ENCODE measurements at places on chromosomes 11 and 22.

- DNase-seq, result no peak
Observed at GRCh38 chr22:25628494-25628893, 64.0 kb downstream of the GRK3 start.

DNA sequence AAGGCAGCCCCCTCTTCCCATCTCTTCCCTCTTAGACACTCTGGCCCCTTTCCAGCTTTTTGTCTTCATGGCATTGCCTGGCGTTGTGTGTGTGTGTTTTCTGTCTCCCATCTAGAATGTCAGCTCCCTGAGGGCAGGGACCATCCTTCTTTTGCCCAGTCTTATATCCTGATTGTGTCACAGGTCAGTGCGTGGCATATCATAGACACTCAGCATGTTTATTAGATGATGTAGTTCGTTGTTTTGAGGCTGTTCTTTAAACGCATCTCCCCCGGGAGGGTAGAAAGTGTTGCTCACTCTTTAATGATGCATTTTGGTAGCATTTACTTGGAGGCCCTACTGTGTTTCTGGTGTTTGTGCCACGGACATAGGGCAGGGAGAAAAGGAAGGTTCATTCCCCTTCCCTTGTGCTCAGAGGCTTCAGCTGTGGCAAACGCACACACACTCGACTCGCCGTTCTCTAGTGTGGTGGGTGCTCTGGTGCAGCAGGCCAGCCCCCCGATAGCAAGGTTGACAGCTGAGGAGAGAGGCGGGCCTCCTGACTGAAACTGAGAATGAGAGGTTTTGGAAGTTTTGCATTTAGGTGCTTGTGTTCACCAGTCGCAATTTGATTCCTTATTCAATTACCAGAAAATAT is 60.2 kb downstream of the TNRC6B start:
- no peak for DNase-seq

GRCh38 chr11:113528982-113529381 is 53.8 kb upstream of the DRD2 start:
- no peak for DNase-seq

DNA sequence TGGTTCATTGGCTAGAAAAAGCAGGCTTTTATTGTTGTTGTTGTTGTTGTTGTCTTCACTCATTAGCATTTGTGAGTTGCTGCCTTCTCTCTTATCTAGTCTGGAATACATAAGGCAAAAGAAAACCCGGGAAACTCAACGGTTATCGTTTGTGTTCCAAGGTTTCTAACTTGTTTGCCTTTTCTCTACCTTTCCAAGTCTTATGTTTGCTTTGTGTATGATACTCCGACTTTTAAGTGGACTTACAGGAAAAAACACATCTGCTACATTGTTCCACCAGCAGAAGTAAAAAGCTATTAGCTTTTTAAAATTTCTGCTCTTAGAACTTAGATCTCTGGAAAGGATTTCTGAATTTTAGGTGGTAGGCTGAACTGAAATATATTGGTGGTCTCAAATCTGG is 27.0 kb upstream of the HIKESHI start:
- DNase-seq, result no peak

DNA sequence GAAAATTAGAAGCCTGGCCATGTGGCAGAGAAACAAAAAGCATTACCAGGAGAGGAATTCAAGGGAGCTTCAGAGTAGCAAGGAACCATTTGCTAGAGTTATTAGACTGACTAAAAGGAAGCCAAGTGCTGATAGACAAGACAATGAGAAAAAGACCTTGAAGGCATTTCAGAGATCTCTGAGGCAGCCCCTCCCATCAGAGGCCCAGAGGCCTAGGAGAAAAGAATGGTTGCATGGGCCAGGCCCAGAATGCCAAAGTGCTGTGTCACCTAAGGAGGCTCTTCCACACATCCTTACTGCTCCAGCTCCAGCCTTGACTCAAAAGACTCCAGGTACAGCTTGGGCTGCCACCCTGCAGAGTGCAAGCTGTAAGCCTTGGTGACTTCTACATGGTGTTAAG is 61.8 kb upstream of the POU2AF2 start:
- peak; percentile 27 for DNase-seq

DNA sequence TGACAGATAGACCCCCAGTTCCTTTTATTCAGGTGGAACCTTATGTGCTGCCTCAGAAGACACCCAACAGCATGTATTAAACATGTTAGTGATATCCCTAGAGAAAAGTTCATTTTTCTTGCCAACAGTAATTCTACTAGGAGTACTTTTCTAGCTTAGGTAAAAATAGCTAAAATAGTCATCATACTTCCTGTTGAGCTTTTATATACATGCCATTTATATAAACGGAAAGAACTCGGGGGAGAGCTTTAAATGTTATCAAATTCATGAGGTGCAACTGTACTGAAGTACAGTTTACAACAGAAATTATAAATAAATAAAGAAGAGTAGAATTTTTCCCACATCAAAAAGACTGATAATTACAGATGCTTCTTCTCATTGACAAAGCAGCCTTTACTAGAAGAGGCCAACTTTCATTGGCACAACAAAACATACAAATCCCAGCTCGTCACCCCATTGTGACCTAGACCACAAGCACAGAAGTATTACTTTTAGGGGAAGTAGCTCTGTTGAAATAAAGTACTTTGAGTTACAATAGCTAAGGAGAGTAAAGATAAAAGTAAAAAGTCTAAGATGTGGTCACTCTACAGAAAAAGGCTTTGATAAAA is 59.1 kb upstream of the POU2AF2 start:
- DNase-seq, result no peak

DNA sequence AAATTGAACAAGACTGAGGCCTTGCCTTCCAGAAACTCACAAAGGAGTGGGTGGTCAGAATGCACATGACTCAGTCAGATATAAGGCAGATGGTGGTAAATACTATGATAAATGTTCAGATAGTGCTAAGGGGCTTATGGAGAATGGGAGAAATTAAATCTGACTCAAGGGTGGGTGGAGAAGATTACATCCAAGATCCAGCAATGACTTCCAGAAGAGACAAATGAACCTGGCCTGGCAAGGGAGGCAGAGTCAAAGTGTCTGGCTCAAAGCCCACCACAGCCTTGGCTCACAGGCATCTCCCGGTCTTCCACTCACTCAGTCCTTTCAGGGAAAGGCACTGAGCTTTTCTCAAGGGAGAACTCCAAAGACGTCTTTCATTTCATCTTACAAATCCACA is 6.1 kb upstream of the ZBTB16 start:
- no peak for DNase-seq

GRCh38 chr11:35077709-35078469 is 61.1 kb upstream of the CD44 start:
- DNase-seq, result no peak

GRCh38 chr11:65290448-65291165 is 24.1 kb upstream of the CDC42EP2 start:
- DNase-seq, result peak; percentile 99

DNA sequence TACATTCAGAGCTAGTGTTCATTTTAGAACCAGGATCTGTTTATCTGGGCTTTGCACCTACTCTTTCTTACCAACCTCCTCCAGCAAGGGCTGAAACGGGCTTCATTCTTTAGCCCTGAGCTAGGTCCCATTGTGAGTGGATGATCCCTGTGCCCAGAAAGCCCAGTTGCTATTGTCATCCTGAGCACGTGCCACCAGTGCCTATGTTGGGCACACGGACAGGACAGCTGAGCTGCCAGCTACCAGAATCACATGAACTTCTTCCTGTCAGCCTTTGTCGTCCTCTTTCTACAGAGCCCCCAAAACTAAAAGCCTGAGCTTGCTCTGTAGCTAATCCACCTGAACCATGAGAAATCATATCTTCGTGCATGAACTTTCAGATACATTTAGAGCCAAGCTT is 74.4 kb upstream of the NTM start:
- no peak for DNase-seq

DNA sequence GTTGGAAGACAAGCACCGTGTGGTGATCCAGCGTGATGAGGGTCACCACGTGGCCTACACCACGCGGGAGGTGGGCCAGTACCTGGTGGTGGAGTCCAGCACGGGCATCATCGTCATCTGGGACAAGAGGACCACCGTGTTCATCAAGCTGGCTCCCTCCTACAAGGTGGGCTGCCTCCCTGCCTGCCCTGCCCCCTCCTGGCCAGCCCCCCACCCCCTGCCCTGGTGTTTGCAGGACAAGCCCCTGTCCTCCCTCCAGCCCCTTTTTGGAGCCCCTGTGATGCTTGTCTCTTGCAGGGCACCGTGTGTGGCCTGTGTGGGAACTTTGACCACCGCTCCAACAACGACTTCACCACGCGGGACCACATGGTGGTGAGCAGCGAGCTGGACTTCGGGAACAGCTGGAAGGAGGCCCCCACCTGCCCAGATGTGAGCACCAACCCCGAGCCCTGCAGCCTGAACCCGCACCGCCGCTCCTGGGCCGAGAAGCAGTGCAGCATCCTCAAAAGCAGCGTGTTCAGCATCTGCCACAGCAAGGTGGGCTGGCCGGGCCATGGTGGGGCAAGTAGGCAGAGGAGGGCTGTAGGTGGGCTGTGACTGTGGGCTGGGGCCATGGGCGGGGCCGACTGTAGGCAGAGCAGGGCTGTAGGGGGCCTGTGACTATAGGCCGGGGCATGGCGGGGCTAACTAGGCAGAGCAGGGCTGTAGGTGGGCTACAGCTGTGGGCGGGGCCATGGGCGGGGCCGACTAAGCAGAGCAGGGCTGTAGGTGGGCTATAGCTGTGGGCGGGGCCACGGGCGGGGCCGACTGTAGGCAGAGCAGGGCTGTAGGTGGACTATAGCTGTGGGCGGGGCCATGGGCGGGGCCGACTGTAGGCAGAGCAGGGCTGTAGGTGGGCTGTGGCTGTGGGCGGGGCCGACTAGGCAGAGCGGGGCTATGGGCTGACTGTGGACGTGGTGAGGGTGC is 13.6 kb downstream of the MUC2 start:
- no peak for DNase-seq

DNA sequence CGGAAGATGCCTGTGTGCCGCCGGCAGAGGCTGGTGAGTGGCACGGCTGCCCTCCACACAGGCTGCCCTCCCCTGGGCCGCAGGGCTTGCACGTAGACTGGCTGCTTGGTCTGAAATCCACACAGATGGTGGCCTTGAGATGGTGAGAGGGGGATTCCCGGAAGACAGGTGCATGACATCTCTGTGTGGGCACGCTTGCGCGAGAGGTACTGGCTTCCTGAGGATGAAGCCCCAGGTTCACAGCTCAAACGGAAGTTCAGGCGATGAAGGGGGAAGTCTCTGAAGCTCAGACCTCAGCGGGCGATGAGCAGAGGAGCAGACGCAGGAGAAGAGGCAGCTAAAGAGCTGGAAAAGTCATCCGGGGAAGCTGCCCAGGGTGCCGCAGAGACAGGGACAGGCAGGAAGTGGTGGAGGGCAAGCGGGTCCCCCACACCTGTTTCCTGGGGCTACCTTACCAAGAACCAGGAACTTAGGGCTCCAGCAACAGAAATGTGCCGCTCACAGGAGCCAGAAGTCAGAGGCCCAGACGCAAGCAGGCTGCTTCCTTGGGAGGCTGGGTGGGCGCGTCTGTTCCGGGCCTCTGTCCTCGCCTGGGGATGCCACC is 7.2 kb downstream of the CRELD2 start:
- no peak for DNase-seq

- DNase-seq, result no peak
Observed at GRCh38 chr11:3775736-3776406, 21.5 kb downstream of the NUP98 start.

DNA sequence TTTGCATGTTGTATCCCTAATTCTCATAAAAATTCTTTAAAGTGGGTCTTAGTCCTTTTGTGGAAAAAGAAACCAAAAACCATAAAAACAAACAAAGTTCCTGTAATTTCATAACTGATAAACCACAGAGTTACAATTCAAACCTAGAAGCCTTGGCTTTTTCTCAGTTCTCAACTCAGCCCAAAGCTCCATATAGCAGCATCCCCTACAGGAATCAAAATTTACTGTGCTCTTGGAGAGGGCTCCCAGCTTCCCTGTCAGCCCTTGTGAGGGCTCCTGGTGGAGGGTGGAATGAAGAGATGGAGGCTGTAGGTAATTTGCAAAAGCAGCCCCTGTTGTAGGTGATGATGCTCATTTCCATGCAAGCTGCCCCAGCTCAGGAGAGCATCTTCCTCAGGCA is 506.1 kb upstream of the KIRREL3 start:
- no peak for DNase-seq

DNA sequence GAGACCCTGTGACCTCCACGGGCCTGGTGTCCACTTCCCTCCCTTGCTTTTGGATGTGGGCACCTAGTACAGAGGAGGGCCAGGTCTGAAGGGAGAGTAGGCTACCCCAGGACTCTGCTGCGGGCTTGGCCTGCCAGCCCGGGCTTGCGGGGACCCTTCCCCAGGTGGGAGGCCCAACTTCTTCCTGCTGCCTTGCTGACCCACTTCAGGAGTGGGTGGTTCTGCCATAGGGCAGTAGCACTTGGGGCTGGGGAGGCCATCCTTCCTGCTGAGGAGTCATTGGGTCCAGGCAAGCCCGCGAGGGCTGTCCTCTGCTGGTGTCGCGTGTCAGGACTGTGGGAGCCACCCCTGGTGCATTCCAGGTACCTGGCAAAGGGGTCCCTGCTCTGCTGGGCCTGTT is 1250.0 kb downstream of the BRD1 start:
- DNase-seq, result no peak

- DNase-seq, result no peak
Observed at GRCh38 chr11:128725630-128726319, 31.9 kb downstream of the FLI1 start.

GRCh38 chr22:43185860-43186261 is 1.1 kb downstream of the TTLL12 start:
- no peak for DNase-seq

DNA sequence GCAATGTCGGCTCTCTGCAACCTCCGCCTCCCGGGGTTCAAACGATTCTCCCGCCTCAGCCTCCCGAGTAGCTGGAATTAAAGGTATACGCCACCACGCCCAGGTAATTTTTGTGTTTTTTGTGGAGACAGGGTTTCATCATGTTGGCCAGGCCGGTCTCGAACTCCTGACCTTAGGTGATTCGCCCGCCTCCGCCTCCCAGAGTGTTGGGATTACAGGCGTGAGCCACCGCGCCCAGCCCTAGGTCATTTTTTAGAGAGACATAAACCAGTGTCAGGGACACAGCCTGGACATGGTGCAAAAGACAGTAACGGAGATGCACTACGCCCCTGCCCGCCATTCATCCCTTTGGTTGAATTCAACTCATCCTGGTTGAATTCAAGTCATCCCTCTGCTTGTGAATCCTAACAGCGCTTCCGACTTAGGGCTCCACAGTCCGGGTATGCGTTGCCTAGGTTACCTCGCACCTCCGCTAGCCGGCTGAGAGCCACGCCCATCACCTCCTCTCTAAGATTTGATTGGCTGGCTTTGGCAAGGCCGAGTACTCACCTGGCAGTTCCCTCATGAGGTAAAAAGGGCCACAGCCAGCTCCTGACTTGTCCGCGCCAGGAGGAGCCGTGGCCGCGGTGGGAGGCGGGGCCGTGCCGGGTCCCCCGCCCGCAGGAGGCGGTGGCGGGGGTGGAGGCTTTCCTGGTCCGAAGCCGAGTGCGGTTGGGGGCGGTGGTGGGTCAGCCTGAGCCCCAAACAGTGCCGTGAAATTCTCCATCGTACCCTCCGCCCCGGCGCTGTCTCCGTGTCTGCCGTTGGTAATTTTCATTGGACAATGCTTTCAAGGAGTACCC is at the start of gene MED19:
MED19 (minus strand) TSS at position 802 of the 842 bp plus-strand sequence; CDS start at position 766, 36 bp downstream.
- peak; percentile 34 for DNase-seq

GRCh38 chr11:1983601-1983961 is 14.1 kb downstream of the H19 start:
- no peak for DNase-seq

All from GM04503 (cell line).